ENCODE measurements at places on chromosomes 13 and 19.

DNA sequence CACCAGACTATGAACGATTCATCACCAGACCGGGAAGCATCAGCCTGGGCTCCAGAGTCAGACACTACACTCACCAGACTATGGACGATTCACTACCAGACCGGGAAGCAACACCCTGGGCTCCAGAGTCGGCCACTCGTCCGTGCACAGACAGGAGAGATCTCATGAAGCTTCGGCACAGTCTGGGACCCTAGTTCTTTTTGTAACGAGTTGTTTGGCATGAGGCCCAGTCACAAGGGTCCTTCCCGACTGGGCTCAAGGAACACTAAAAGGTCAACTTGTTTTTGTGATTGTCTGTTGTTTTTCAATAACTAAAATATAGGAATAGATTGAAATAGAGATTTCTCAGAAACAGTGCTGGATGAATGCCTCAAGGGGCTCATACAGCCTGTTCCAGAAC lies 1141.6 kb upstream of the MIR17HG start:
- DNase-seq: no peak

DNA sequence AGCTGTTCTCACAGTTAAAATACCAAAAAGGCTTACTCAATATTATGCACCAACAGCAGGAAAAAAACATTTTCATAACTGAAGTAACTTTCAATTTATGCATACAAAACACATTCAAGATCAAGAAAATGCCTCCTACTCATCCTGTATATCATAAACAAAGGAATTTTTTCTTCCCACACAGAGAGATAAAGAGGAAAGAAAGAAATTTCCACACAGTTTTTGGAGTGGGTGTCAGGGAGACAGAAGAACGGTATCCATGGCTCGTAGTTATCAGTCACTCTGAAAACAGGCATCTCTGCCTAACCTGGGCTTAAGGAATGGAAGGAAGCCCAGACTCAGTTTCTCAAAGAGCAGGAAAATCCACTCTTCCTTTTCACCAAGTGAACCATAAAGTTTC lies 92.4 kb upstream of the SIAH3 start:
- no peak for DNase-seq

- no peak for DNase-seq
Observed at GRCh38 chr13:53885997-53886396, 857.4 kb downstream of the OLFM4 start.

DNA sequence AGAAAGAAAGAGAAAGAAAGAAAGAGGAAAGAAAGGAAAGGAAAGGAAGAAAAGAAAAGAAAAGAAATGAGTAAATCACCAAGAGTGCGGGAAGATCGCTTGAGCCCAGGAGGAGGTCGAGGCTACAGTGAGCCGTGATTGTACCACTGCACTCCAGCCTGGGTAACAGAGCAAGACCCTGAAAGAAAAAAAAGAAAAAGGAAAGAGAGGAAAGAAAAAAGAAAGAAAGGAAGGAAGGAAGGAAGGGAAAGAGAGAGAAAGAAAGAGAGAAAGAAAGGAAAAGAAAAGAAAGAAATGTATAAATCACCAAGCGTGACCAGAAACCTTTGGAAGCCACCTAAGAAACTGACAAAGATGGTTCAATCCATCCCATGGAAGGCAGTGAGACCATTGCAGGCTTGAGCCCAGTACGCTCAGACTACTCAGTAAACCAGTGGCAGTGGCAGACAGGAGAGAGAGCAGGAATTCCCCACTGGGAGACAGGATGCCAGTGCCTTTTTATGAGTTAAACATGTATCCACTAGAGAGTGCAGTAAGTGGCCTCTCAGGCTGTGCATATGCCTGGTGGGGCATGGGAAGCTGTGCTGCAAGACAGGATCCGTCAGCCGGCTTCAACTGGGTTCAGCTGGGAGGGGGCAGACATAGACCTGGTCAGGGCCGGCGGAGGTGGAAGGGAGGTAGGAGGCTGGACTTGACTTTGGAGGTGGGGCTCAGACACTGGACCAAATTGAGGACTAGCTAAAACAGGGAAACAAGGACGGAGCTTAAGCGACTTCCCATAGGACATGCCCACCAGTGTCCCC lies 4.8 kb downstream of the GPR42 start:
- no peak for DNase-seq

GRCh38 chr13:108621462-108621861 lies 7.9 kb upstream of the MYO16 start:
- no peak for DNase-seq

DNA sequence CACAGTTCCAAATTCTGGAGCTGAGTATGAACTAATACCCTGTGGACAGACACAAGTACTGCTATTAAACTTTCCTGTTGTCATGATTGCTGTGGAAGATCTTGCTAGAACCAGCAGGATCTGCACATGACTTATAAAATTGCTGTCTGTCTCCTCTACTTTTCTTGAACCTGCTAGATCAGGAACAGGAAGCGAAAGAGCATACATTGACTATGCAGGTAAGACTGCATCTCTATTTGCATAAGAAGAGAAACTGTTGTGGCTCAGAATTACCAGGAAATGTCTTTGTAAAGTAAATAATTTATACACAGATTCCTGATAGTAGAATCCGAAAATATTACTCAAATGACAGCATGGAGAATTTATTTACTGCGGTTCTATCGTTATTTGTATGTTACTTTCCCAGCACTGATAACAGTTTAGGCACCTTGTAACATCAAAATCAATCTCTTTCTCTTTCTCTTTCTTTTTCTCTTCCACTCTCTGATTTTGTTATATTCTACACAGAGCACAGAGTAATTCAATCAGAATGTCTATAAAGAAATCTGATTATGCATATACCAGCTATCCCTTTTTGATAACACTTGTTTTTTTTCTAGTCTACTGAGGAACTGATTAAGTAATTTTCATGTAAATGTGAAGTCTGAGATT lies 226.5 kb downstream of the MYO16 start:
- no peak for DNase-seq

DNA sequence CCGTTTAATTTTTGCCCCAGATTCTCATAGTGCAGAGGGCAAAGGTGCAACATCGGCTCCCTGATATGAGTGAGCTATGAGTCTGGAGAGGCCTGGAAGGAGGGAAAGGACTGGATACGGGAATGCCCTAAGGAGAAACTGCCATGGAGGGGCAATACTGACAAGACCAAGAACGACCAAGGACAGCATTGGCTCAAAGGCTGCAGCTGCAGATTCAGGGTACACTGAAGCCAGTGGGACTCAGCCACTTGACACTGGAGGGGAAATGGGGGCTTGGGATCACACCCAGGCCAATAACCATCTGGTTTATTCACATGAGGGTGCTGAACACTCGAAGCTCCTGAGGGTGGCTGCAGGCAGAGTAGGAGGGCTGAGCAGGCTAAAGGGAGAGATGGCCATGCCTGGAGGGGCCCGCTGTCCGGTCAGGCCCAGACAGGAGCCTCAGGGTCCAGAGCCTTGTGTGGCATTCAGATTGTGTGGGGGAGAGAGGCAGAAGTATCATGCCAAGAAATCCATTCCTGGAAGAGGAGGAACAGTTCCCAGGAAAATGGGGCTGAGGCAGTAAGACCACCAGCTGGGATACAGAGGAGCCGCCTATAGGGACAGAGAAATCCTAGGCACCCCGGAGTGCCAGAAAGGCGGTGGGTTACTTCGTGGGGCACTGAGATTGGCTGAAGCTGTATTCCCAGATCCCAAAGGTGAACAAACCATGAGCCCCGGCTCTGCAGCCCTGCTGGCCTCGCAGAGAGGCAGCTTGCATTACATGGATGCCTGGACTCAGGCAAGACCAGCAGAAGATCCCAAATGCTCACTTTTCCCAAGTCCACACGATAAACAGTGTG lies 20.7 kb downstream of the COL4A1 start:
- no peak for DNase-seq

DNA sequence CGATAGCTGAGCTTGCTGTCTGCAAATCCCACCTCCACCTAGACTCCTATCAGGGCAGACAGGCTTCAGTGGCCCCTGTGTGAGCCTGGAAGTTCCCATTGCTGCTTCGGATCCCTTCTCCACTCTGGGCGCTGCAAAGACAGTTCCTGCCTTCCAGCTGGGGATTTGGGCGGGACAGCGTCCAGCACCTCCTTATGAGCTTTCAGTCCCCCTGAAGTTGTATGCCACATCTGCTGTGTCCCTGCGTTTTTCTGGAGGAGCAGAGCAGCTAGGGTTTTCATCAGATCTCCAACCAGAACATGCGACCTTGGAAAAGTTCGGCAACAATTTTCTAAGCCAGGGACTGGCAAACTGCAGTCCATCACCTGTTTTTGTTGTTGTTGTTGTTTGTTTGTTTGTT lies 38.0 kb downstream of the ARHGEF18 start:
- DNase-seq: no peak

DNA sequence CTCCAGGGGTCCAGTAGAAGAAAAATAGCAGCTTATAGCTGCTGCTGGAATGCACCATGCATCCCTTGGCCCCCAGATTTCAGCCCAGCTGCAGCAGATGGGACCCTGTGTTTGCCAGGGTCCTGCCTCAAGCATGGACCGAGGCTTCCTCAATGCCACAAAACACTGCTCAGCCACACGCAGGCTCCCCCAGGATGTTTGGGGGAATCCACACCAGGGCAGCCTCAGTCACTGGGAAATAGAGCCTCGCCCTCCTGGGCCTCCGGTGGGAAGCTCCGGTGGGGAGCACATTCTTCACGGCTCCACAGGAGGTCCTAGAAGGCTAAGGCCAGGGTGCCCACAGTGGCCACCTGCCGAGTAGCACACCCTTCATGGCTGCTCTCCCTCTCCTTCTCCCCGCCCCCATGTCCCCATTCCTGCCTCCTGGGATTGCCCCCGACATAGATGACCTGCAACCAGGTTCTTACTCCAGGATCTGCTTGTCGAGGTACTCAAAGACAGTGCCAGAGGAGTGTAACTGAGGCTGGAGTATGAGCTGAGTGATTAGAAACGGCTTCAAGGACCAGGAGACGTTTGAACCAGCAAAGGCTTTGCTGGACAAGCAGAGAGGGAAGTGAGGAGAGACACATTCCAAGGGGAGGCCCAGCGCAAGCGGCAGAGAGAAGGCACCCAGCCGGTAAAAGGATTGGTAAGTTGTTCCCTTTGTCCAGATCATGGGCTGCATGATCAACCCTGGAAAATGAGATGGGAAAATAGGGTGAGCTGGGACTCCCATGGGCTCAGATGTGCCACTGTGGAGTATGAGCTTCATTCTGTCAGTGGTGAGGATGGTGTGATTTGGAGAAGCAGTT lies 110.7 kb upstream of the UQCRFS1 start:
- DNase-seq: no peak

GRCh38 chr19:31338069-31338776 lies 11.0 kb downstream of the TSHZ3 start:
- DNase-seq: no peak

- no peak for DNase-seq
Observed at GRCh38 chr13:24083141-24083540, 77.4 kb upstream of the SPATA13 start.

GRCh38 chr13:32752997-32753606 lies 166.8 kb downstream of the PDS5B start:
- no peak for DNase-seq

GRCh38 chr13:77810878-77811277 lies 107.8 kb downstream of the EDNRB start:
- no peak for DNase-seq

GRCh38 chr19:48553676-48554384 lies 1.9 kb downstream of the SULT2B1 start:
- DNase-seq: no peak

- DNase-seq: no peak
Observed at GRCh38 chr19:49347835-49348234, 12.6 kb downstream of the CD37 start.

- no peak for DNase-seq
Observed at GRCh38 chr13:72774019-72774418, 7.7 kb downstream of the DIS3 start.
